ENCODE measurements at places on chromosomes 7 and 10.

DNA sequence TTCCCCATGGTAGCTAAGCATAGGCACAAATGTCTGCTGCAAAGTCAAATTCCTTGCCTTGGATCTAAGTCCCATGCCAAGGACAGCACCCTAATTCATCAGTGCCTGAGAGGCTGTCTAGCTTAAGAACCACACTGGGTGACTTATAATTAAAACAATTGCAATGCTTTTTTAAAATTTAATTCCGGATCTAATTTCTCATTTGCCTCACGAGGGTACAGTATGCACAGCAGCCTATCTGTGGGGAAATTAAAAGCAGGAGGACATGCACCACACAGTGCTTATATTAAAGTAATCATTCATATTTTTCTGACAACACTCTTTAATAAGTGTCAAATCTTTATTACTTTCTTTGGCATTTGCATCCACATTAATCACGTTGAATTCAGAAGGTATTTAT lies 378.8 kb downstream of the GPAM start:
- no peak for DNase-seq

DNA sequence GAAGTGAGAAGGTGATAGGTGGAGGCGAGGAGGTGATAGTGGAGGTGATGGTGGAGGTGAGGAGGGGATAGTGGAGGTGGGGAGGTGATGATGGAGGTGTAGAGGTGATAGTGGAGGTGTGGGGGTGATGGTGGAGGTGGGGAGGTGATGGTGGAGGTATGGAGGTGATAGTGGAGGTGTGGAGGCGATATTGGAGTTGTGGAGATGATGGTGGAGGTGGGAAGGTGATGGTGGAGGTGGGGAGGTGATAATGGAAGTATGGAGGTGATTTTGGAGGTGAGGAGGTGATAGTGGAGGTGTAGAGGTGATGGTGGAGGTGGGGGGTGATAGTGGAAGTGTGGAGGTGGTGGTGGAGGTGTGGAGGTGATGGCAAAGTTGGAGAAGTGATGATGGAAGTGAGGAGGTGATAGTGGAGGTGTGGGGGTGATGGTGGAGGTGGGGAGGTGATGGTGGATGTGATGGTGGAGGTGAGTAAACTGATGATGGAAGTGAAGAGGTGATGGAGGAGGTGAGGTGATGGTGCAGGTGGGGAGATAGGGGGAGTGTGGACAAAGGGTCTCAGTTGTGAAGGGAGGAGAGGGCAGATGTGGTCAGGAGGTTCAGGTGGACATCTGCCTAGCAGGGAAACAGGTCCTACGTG lies 36.6 kb downstream of the ADCY1 start:
- DNase-seq: no peak

DNA sequence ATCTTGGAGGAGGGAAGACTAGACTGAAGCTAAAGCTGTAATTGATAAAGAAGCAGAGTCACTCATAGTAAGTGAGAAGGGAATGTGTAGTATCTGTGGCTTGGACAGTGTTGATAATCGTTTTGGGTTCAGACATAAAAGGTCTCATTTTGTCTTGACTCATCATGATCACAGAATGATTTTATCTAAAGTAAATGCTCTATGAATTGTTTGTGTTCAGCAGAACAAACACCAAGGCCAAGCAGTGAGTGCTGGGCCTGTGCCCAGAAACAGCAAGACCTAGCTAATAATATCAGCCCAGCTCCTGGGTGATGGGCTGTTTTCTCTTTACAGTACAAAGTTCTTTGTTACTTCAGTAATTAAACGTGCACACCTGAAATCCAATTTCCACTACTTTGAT lies 26.7 kb upstream of the CD36 start:
- DNase-seq: peak; percentile 39

DNA sequence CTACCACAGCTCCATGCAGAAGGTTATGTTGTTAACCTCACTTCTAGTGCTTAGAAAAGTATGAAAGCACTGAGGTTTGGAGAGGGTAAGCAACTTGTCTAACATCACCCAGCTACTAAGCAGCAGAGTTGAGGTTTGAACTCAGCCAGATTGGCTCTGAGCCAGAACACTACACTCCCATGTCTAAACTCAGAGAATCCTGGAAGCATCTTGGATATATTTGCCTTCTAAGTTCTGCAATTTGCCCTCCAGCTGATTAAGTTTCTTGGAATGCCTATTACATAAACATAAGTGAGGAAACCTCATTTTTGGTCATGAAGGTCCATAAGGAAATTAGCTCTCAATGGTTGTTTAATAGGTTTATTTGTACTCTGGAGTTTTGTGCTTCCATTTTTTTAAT lies 78.1 kb upstream of the PHYHIPL start:
- DNase-seq: peak; percentile 48

DNA sequence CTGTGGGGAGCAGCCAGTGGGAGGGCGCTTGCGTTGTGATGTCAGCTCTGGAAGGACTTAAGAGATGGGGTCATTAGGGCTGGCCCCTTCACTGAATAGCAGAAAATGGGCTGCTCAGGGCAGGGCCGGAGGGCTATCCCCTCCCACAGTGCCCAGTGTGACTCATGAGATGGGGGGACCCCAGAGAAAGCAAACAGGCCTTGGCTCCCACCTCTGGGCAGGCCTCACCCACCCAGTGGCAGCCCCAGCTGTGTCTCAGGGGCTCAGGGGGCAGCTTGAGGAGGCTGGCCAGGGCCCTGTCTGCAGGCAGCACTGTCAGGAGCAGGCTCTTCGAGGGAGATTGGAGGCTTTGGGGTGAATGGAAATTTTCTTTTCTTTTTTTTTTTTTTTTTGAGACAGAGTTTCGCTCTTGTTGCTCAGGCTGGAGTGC lies 168.3 kb downstream of the SLIT1 start:
- DNase-seq: no peak

DNA sequence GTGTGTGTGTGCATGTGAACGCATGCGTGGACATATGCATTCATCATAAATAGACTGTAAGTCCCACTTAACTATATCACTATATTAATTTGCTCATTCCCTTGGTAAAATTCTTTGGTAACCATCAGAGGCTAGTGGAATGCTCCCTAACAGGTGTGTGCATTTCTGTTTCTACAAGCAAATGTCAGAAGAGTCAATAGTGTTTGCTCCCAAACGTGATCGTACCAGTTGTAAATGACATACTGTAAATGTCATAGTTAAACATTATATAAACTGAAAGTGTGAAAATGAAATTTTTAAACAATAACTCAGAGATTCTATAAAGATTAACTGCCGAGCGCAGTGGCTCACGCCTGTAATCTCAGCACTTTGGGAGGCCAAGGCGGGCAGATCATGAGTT lies 94.6 kb downstream of the ANLN start:
- DNase-seq: no peak

GRCh38 chr10:101559596-101560297 lies 28.3 kb downstream of the POLL start:
- DNase-seq: no peak

DNA sequence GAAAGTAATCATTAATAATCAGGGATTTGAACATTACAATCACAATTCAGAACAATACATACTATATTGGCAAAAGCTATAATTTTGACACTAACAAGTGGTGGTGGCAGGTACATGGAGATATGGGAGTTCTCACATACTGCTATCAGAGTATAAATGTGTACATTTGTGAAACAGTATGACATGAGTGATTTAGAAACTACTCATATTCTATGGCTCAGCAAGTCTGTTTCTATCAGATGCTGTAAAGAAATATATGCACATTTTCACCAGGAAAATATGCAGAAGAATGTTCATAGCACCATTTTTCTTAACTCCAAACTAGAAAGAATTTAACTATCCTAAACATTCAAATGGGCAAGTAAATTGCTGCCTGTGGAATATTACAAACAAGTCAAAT lies 620.0 kb downstream of the SH2D4B start:
- DNase-seq: no peak

GRCh38 chr10:86472061-86472460 lies 49.5 kb downstream of the WAPL start:
- DNase-seq: no peak

DNA sequence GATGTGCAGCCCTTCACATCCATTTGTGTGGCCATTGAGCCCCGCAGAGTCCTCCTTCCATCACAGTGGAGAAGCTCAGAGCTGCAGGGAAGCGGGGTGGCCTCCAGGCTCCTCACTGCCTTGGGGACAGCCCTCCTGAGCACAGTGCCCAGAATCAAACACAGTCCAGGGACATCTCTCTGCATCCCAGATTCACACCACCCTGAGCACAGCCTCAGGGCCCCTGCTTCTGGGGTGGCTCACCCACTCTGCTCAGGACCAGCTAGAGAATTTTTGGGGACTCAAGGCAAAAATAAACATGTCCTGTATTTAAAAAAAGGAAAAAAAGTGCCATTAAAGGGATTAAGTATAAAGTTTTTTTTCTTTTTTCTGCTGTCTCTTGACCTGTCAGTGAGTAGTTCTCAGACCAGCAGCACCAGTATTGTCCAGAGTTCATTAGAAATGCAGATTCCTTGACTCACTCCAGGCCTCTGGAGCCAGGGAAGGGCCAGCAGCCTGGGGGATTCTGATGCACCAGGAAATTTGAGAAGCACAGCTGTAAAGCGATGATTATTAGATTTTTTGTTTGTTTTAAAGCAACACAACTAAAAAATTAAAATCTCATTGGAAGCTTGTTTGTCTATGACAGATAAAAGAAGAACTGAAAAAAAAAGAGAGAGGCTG lies 61.6 kb downstream of the ARHGAP22 start:
- no peak for DNase-seq

GRCh38 chr7:92517631-92518030 lies 10.7 kb downstream of the PEX1 start:
- no peak for DNase-seq
